NCI-H524 treated with DMSO at 0.1 percent for 48 hours (cell line): ENCODE measurements at places on chromosomes 7 and 10.
A peak's percentile ranks its signal among the peaks of the same experiment; 100 is the strongest.

DNA sequence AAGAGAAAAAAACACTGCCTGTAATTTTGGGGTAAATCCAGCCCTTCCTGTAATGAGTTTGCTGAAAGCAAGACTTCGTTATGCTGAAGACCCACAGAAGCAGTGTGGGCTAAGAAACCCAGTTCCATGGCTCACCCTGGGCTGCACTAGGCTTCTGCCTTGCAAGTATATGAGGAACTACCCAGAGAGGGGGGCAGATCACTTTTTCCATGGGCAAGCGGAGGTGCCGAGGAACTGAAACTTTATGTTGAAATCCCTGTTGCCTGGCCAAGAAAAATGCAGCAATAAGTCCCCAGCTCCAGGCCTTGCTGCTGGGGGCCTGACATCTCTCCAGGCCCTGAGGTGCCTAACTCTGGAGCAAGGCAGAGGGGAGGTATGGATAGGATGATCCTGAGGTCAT is 8.5 kb downstream of the RASSF4 start:
- no peak for DNase-seq

GRCh38 chr7:159062569-159062968 is 82.1 kb downstream of the VIPR2 start:
- no peak for DNase-seq

DNA sequence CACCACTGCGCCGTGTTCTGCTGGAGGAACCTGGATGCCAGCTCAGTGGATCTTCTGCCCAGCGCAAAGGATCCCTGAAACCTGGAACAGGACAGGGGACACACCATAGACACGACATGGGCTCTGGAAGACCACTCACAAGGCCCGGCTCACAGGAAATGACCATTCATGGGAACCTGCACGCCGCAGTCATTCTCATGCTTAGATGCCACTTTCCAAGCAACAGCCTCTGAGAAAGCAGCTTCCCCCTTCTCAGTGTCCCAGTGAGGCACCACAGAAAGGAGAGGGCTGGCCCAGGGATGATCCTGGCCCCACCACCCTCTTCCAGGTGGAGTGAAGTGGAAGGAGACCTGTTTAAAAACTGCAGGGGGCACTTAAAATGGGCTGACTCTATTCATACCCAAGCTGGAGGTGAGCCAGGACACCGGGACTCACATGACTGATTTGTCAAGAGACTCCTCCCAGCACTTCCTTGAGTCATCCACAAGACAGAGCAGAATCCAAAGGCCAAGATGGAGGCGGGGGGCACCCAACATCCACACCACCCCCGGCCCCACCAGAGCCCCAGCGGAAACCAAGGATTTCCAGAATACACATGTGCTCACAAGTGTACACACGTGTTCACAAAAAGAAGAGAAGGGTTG is 11.2 kb downstream of the CTBP2 start:
- no peak for DNase-seq

GRCh38 chr7:158272091-158272490 is 315.5 kb downstream of the PTPRN2 start:
- DNase-seq = no peak

DNA sequence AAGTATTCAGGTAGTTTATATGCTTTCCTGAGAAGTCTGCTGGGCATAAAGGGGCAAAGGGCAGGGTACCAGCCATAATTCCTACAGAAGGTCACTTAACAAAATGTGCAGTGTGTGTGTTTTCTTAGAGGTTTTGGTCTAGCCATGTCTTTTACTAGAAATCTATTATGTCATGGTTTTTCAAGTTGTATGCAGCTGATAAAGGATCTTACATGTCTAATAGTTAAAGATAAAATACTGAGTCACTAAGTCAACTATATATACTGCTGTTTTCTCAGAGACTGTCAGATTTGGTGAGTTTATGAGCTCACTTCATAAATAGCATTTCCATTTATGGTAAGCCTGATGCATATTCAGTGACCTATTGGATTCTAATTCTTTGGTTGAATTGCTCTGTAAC is 7.7 kb downstream of the CASP2 start:
- DNase-seq = no peak

GRCh38 chr7:7667187-7667586 is 26.6 kb downstream of the UMAD1 start:
- DNase-seq = no peak

DNA sequence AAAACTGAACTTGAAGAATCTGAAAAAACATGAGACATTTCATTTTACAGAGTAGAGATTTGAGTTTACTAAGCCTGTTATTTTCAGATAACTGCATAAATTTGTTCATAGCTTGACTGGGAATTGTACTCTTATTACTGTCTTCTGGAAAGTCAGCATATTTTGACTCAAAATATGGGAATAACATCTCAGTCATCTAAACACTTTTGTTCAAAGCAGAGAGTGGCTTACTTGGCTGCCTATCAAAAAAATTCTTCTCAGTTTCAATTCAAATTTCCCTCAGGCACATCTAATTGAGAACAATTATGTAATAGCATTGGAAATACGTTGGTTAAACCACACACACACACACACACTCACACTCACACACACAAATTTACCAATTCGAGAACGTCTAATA is 384.6 kb downstream of the ARL4A start:
- DNase-seq = no peak

- peak; percentile 21 for DNase-seq
These were observed 244.3 kb downstream of the MTERF1 start for GRCh38 chr7:91636129-91636724.

DNA sequence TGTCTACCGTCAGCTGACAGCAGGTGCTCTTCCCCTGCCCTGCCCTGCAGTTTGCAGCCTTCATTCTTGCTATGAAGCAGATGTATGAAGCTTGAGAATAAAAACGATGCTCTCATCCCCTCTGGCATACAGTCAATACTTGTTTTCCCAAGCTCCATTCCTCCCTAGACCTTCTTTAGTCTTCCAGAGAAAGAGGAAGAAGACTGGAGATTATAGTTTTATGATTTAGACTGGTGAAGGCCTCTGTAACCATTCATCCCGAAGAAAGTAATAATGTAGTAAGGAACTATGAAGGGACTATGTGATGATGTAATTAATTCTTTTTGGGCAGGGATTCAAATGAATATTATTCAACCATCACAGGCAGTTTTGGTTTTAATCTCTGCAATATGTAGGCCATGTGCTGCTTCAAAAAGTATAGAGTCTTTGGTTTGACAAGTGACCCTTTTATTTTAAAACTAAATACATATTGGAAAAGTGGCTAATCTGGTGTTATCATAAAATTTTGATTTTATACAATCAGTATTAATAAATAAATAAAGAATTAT is 242.4 kb upstream of the KIAA1217 start:
- no peak for DNase-seq

DNA sequence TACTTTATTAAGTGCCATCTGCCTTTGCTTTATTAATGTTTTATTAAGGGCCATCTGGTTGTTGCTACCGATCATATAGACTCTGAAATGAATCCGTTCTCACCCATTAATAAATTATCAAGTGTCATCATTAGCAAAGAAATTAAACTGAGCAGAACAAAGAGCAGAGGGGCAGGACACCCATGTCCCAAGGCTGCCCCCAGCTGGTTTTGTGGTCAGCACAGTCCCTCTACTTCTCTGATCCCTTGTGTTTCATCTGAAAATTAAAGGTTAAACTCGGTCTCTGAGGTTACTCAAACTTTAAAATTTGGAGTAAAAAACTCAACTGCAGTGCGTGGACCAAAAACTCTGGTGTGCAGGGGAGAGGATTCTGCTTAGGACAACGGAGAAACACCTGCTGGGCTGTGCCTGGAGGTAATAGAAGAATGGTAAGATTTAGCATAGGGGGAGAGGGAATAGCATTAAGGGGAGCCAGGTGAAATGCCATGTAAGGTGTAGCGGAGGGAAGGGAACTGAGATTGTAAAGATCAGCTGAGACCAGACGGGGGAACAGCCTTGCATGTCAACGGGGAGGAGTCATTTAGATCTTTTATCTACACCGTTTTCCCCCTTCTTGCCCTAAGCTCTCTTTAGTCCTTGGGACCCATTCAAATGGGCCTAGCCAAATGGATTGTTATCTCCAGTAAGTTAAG is 10.8 kb upstream of the GSDME start:
- DNase-seq = no peak

GRCh38 chr10:112979927-112980326 is 29.9 kb downstream of the TCF7L2 start:
- DNase-seq = no peak

DNA sequence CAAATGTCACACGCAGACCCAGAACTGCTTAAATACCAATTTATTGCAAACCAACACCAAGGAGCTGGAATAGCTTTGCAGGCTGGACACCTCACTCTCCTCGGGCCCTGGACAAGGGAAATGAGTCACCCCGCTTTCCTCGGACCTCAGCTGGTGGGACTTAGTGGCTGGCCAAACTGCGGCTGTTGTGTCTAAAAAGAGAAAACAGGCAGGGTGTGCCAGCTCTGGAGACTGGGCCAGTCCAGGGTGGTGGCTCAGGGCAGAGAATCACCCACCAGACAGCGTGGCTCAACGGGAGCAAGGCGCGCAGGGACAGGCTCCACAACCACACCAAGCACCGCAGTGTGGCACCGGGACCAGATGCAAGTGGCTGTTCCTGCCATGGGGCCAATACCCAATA is 58.2 kb upstream of the CAMK2B start:
- DNase-seq = no peak

DNA sequence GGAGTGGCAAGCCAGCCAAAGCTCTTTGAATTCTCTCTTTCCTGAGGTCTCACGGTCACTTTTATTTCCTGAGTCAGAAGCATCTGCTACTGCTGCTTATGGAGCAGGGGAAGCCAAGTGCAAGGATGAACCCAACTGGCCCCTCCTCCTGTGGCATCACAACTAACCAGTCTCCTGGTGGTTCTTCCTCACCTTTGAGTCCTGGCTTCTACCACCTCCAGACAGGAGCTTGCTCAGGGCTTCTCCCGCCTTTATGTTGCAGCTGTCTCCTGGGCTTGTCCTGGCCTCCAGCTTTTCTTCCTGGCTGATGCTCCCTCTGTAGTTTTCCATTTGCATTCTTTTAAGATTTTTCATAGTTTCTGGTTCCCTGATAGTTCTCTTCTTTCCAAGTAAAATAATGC is 349.7 kb upstream of the NRP1 start:
- no peak for DNase-seq

DNA sequence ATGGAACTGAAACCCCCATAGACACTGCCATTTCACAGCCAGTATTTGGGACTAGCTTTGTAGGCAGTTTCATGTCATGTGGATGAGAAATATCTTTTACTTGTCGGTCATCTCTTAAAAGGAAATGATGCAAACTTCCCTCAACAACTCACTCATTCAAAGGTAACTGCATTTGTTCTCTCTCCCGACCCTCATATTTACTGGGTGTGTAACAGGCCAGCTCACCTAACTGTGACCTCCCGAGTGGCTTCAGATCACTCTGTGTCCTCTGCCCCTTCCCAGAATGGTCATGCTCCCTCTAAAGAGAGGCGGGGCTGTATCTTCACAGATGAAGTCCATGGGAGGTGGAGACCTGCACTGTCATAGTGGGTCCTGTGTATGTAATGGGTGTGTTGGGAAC is 14.7 kb downstream of the LRRC18 start:
- DNase-seq = no peak

- no peak for DNase-seq
These were observed 73.2 kb upstream of the ST8SIA6 start for GRCh38 chr10:17527514-17528146.

DNA sequence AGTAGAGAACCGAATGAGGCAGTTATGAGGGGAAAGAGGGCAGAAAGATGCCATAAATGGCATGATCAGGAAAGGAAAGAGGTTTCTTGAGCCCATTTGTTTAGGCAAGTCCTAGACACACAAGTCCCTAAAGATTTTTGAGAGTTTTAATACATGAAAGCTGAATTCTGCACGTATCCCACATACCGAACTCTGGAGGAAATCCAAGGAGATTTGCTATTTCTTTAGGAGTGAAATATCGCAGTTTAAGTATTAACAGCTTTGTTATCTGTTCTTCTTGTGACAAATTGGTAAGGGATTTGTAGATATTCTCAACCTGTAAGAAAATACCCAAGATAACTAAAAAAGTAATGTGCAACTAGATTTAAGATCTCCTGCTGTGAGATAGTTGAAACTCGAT is 23.7 kb upstream of the CUBN start:
- DNase-seq = no peak

DNA sequence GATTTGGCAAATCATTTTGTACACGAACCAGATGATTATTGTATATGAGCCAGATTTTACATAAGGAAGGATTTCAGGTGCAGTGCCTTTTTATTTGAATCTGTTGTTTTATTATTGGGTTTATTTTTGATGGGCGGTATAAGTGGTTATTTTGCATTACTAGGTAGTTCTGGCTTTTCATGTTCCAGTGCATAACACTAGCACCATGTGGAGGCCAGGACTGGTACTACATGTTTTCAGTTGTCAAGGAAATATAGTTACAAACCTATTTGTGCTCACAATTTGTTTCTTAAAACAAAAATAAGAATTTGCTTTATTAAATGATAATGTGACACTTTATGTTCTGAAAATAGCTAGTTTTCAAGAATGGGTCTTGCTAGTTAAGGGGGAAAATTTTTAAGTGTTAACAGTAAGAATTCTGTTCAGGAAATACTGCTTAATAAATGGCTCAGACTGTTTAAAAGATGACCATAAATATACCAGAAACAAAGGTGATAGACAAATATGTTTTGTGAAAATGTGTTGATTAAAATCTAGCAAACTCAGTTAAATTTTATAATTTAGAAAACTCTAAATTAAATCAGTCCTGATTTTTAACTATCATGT is 7.1 kb upstream of the SEMA3E start:
- DNase-seq = no peak

GRCh38 chr7:98276241-98276761 is 5.2 kb upstream of the BRI3 start:
- no peak for DNase-seq
